ENCODE measurements at places on chromosomes 11 and 22.

DNA sequence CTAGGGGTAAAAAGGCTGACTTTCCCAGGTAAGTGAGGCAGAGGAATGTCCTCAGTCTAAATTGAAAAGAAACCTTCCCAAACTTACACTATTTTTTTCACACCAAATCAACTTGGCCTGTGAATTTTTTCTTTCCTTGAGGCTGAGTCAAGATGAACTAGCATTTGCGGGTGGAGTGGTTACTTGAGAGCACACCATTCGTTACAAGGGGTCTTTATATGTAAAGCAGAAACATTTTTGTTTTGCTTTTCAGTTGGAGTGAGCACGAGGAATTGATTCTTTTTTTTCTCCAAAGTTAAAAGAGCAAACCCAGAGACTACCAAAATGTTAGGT lies 36.4 kb downstream of the MAML2 start:
- no peak for DNase-seq

- no peak for DNase-seq
These were observed 3.9 kb upstream of the PRG2 start for GRCh38 chr11:57394203-57394965.

- no peak for DNase-seq
These were observed 16.0 kb downstream of the OVOL1 start for GRCh38 chr11:65802841-65803240.

- no peak for DNase-seq
These were observed 151.1 kb upstream of the ISX start for GRCh38 chr22:34914846-34915245.

DNA sequence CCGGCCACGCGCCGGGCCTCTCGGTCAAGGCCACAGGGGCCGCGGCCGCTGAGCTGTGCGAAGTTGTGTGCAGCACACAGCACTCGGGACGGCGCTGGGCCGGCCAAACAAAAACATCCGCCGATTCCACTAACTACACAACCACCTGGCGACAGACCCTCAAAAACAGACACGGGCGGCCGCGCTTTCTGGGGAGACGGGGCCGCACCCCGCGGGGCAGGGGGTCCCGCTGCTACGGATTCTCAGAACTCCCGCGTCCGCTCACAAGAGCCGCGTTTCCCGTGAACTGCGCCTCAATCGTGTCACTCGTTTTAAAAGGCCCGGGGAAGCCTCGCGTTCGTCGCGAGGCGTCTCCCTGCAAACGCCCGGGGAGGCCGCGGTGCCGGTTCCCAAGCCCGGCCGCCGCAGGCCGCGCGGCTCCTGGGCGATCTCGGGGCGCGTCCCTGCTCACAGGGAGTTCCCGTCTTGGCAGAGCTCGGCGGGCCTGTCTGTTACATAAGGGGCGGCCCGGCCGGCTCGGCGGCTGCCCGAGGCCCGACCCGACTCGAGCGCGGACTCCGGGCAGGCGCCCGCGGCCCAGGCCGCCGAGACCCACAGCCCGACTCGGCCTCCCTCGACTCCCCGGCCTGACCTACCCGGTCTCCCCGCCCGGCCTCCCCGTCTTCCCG lies 936 bp downstream of the BRD1 start:
- DNase-seq: no peak

GRCh38 chr11:113596658-113597057 lies 109.5 kb downstream of the TMPRSS5 start:
- DNase-seq: no peak

DNA sequence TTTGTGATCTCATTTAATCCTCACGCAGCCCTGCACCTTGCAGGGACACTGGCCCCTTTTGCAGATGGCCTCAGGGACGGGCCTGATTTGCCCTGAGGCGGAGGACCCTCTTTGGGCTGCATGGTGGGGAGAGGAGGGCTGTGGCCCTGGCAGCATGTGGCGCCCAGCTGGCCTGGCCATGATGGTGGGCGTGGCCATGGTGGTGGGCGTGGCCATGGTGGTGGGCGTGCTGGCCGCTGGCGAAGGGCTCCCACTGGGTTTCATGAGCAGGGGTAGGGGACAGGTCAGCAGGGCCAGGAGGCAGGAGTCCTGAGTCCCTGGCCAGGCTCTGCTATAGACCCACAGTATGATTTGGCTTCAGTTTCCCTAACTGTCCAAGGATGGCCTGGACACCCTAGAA lies 13.1 kb downstream of the WNT11 start:
- DNase-seq: no peak

- DNase-seq: no peak
These were observed 8.1 kb upstream of the RASL10A start for GRCh38 chr22:29323641-29324040.

DNA sequence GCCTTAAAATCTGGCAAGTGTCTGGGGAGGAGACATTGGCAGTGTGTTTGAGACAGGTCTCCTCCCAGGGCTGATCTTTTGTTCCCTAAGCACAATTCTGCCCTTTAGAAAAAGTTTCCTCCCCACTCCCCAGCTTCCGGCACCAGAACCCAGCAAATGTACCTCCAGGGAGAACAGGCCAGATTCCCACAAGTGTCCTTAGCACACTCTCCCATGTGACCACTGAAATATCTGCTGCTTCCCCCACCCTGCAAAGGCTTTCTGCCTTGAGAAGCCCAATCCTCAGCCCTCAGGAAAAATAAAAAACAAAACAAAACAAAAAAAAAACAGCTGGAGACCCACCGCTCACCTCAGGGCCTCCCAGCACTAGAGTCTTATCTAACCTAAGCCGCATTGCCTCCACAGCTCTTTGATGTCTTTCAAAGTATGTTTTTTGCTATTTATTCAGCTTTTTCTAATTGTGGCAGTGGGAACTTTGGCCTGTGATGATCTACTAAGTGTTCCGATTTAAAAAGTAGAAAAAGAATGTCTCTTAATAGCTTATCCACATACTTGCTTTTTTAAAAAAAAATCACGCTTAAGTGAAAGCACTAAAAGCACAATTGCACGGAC lies 29.0 kb upstream of the FBLN1 start:
- DNase-seq: no peak

DNA sequence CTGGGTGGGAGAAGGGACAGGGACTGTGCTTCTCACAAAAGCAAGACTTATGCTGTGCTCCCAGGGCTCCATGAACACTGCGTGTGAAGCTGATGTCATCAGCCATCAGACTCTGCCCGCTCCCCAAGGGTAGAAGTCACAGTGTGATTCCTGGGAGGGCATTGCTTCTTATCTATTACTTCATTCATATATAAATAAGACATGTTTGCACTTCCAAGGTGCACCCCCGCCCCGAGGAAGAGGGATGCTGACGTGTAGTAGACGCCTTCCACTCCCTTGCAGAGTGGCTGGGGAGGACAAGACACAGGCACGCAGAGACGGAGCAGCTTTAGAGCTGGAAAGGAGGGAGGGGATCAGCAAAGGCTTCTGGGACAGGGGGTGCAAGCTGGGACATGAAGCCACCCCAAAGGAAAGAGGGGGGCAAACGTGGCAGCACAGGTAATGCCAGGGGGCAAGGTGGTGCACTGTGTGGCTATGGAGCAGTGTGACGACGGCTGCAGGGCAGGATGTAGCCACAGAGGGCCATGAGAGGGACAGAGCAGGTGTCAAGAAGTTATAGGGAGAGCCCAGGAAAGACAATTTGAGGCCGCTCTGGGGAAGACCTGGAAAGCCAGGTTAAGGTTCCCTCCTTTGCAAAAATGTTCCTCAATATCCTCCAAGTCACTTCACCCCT lies 558.5 kb downstream of the MN1 start:
- no peak for DNase-seq

DNA sequence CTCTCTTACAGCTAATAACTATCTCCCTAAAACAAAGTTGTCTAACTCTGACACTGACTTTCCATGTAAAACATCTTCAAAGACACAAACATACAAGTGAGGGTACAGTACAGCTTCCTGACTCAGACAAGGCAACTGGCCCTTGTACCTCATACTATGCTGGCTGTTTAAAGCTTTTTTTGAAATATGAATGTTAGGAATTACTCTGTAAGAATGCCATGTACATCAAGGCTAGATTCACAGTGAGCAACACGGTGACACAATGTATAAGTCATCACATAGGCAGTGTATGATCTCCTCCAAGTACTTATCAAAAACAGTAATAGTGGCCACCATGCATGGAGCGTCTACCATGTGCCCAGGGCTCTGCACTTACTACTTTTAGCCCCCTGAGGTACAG lies 28.6 kb downstream of the ALG8 start:
- no peak for DNase-seq

- DNase-seq: no peak
These were observed 246.6 kb downstream of the TMEM135 start for GRCh38 chr11:87284306-87284705.

GRCh38 chr11:118895093-118896039 lies 11.7 kb downstream of the CXCR5 start:
- DNase-seq: no peak

- DNase-seq: no peak
These were observed 46.0 kb downstream of the DENND5A start for GRCh38 chr11:9219115-9219514.

- no peak for DNase-seq
These were observed 67.4 kb downstream of the FEZ1 start for GRCh38 chr11:125428486-125429173.

DNA sequence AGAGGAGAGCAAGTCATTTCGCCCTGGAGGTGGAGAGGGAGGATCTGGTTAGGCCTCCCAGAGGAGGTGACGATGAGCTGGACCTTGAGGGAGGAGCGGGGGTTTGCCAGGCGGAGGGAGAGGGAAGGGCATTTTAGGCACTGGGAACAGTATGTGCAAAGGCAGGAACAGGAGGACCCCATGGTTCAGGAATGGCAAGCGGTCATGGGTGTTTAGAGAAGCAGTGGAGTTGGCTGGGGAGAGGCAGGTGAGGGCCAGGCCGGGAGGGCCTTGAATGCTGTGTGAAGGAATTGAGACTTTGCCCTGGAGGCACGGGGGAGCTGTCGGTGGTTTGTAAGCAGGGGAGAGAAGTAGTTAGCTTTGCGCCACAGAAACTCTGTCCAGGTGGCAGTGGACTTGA lies 10.3 kb downstream of the PRDM11 start:
- DNase-seq: no peak

GRCh38 chr11:64366751-64367150 lies 7.8 kb downstream of the RPS6KA4 start:
- no peak for DNase-seq

DNA sequence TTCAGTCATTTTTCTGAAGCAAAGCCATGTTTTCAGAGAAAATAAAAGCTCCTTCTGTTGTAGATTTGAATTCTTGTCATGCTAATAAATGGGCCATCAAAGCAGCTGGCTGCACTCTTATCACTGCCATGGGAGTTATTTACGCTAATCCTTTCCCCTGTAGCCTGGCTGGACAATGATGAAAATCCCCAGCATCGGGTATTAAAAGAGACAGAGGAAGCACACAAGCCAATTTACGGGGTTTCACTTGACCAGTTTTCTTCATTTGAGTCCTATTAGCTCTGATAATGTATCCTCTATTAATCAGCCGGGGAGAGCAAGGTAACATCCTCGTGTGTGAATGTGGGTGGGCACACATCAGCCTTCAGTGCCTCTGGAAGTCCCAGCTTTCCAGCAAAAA lies 470.2 kb upstream of the API5 start:
- DNase-seq: no peak

GRCh38 chr11:488579-488978 lies 18.5 kb downstream of the RNH1 start:
- DNase-seq: no peak

DNA sequence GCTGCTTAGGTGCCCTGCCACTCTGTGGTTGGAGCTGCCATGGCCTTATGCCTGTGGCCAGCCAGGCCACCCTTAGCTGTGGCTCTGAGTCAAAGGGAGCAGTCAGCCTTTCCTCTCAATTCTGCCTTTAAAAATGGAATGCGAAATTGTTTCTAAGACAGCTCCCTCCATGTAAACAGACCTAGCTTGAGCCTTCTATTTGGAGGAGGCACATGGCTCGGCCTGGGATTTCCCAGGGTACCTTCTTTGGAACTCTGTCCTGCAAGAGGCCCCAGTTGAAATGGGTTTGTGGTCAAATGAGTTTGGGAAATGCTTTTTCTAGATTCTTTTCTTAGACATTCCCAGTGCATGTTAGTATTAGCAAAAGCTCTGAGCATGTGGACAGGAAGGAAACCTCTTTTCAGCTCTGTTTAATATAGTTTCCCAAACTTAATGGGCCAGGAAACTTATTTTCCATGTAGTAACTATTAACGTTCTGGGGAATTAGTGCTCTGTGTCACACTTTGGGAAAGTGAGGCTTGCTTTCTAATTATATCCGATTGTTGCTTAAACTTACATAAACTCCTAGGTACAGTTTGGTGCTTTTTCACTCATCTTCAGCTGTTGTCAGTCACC lies 7.8 kb downstream of the PHOX2A start:
- no peak for DNase-seq

GRCh38 chr22:41948142-41948541 lies 1.2 kb upstream of the CENPM start:
- DNase-seq: no peak

All from cortex of kidney (tissue), 1 donor.